Endothelial cell (in vitro differentiated cells): ENCODE measurements at places on chromosomes 12 and 14.
A peak's percentile ranks its signal among the peaks of the same experiment; 100 is the strongest.

- no peak for DNase-seq
These were observed 1.5 kb downstream of the RAB21 start for GRCh38 chr12:71756054-71756690.

DNA sequence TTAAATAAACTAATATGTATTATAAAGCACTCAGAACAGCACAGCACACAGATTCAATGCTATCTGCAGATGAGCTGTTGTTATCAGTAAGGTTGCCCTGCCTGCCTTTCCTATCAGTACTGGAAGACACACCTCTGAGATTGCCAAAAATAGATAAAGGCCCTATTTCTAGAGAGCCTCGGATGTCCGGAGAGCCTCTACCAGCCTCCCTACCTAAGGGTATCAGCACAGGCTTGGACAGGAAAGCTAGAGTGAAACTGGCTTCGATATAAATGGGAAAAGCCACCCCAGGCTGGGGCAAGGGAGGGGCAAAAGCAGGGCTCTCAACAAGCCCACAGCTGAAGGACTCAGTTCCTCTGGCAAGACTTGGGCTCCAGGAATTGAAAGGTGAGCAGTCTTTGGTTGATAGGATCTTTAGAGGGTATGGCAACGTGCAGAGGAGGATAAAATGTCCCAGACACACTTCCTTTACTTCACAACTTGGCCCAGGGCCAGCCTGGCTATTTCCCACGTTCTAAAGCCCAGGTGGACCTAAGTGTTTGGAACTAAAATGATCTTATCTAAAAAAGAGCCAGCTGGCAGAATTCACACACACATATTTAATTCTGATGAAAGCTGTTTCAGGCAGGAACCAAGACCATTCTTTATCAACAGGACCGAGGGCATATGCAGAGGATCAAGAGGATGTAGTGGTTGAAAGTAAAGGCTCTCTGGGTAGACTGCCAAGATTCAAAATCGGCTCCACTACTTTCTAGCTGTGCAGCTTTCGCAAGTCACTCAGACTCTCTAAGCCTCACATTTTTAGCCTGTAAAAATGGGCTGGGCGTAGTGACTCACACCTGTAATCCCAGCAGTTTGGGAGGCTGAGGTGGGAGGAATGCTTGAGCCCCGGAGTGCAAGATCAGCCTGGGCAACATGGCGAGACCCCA, 37.8 kb upstream of the ITPR2 start:
- DNase-seq, result no peak

- no peak for DNase-seq
These were observed 46.2 kb downstream of the GALNT9 start for GRCh38 chr12:132282950-132283771.

DNA sequence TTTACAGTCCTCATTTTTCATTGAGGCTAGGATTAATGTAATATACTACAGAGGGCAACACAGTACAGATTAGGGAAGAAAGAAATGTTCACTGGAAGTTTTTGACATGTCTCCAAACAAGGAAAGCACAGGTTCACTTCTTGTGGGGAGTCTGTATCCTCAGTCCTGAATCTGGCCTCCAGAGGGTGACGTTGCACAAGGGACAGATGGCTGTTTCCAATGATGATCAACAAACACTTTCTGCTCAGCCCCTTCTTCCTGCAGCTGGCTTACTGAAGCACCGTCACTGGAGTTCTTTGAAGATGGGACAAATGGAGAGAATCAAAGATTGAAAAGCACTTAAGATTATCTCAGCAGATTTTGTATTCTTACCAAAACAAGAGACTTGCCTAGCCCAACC, 123.3 kb upstream of the OR4E1 start:
- DNase-seq, result peak; percentile 28

DNA sequence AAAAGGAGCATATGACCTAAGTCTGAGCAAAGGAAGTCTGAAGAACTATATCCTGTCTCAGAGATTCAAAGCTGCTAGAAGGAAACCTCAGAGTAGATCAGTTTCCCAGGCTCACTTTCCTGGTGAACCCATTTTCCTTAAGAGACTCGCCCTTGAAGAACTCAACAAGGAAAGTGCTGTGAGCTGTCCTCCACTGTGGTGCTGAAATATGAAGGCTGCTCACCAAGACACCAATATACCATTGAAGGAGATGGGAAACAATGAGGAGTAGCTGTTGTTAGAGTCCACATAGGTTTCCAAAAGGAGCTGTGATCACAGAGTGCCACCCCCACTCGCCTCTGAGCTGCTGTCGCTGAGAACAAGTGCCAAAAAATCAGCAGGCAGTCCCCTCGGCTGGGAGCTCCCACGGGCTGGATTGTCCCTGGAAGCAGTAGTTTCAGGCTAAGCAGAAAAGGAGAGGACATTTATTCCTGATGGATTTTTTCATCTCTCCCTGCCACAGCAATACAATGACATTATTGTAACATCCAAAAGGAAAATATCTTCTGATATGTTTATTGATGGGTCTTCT, 282.1 kb downstream of the RPS29 start:
- peak; percentile 68 for DNase-seq

DNA sequence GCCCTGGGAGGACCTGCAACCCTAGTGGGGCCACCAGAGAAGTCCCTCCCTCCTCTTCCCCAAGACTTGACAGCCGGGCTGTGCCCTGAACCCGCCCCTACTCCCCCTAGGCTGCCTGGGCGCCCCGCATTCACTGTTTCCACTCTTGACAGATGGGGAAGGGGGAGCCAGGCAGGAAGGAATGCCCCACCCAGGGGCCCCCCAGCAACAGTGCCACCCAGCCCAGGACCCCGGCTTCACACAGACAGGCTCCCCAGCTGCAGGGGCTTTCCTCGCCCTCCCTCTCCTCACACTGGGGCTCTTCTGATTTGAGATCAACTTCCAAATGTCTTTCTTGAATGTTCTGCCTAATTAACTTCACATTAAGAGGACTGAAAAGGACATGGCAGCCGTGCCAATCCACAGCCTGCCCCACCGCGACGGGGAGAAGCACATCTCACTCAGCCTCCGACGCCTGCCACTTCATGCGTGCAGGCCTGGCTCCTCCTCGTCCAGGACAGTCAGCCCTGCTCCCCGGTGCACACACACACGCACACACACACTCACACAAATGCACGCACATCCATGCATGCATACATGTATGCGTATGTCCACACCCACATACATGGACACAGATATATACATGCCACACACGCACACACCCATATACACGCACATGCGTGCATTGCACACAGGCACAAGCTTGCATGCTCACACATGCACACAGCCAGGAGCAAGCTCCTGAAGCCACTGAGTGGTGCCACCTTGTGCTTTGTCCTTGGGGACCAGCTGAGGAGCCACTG, 19.6 kb upstream of the C14orf180 start:
- no peak for DNase-seq

DNA sequence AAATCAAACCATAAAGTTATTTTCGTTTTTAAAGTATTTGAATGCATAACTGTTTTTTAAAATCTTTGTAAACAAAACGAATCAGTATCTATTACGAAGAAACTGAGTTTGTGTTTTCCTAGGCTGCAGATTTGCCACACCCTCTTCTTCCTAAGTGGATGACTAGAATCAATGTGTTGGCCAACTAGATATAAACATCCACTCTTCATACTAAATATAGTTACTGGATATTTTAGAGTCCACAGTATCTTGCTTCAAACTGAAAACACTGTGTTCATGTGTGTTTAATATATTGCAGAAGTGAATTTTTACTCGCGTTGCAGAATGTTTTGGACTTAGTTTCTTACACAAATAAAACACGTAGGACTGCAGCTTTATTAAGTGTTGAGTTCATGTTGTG, 63.2 kb downstream of the KLHL28 start:
- no peak for DNase-seq

DNA sequence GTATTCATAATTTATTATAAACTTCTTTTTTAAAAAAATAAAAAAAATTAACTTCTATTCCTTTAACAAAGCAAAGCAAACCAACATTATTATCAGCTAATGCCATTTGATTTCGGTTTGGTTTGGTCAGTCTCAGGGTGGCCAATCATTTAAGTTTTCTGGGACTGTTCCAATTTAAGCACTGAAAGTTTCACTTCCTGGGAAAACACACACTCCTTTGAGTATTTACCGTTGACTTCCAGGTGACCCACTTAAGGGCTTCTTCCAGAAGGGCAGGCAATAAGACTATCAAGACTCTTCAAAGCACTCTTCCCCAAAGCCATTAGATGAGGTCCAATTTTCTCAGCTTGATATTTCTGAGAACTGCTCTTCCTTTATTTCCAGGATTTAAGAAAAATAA, 854.0 kb downstream of the DIO2 start:
- DNase-seq, result no peak

- no peak for DNase-seq
These were observed 148.4 kb upstream of the SYT10 start for GRCh38 chr12:33587784-33588712.

GRCh38 chr12:4030929-4031702, 157.9 kb upstream of the PARP11 start:
- DNase-seq, result peak; percentile 83

DNA sequence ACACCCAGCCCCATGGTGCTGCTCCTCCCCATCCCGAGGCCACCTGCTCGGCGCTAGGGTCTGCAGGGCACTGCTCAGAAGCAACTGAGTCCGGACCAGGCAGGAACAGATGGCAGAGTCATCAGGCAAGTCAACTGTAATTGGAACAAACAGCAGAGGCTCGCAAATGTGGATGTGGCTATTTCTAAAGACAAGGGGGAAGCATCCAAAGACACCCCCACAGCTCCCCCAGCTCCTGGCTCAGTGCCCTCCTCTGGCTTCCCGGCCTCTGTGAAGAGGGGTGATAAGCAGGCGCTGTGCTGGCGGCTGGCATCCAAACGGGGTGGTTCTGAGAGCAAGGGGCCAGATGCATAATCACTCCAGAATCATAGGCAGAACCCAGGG, 125.6 kb downstream of the PIWIL1 start:
- DNase-seq, result no peak

DNA sequence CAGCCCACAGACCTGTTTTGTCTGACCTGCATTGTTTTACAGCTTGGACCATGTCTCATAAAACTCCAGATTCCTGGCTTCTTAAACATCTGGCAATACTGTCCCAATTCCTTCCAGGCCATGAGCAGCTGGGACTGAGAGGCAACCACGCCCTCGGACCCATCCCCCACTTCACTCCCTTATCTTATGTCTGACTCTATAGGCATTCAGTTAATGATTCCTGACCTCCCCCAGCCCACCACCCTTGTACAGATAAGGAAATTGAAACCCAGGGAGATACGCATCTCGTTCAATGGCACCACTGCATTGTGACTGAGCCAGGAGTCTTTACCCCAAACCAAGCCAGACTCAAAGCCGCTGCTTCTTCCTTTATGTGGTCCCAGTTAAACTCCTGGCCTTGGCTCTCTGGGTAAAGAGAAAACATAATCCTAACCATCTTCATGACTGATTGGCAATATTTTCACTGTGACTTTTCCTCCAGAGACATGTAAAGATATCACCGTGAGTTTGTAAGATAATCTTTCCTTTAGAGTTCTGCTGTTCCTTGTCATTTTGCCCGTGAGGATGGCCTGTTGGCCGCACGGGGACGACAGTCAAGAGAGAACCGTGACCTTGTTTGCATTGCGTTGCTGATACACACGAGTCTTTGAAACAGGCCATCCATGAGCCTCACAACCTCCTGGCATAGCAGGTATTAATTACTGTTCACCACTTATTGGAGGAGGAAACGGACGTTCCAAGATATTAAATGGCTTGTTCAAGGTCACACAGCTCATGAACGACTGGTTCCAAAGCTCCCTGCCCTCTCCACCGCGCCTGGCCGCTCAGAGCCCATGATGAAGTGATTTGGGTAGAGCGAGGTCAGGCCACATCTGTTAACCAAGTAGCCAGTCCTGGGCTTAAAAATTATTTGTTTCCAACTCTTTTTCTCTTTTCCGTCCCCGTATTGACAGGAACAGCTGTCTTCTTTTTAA, 39.4 kb downstream of the MAP1LC3B2 start:
- DNase-seq, result no peak

DNA sequence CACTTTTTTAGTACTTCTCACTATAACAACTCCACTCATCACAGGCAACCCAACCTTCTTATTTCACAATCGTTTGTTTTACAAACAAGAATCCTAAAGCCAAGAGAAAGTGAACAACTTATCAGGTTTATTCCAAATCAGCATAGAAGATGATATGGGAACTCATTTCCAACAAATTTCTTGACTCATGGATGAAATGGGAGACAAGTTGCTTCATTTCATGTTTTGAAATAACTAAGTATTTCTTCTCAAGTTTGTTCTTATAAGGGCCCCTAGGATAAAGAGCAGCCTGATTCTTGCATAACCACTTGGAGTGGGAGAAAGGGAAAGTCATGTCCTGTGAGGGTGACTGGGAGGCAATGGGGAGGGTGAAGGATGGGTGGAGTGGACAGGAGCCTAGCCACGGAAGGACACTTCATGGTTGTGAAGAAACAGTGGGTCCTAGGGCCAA, 168.3 kb downstream of the DUSP6 start:
- DNase-seq, result no peak

DNA sequence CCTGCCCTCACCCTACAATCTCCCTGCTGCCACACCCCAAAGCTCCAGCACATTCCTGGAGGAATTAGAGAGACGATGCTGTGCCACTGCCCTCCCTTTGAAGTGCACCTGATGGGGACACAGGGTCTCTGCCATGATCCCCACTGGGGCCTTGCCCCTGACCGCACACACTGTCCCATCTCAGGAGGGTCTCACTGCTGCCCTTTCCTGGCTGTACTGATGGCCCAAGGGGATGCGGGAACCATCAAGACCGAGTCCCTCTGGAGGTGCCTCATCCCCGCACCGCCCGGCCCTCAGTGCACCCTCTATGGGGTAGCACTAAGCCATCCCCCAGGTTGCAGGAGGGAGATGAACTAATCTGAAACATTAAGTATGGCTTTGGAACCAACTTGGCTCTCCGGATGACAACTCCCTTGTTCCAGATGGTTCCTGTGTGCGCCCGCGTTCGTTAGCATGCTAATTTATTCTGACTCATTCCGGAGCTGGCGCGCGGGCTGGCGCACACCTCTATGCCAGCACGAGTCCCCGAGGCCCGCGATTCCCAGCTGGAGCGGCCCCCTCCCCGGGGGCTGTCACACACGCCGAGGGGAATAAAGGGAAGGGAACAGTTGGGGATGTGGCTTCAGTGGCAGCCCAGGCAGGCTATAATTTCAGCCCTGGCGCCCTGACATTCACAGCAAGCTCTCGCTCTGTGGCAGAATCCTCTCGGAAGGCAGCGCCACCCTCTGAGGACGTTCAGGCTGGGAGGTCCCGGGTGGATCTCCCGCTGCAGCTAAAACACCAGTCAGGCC, 34.2 kb upstream of the C14orf180 start:
- no peak for DNase-seq
